ENCODE measurements at places on chromosomes 12 and 14.

GRCh38 chr12:49079793-49080192 lies 10.0 kb upstream of the RHEBL1 start:
- no peak for DNase-seq

DNA sequence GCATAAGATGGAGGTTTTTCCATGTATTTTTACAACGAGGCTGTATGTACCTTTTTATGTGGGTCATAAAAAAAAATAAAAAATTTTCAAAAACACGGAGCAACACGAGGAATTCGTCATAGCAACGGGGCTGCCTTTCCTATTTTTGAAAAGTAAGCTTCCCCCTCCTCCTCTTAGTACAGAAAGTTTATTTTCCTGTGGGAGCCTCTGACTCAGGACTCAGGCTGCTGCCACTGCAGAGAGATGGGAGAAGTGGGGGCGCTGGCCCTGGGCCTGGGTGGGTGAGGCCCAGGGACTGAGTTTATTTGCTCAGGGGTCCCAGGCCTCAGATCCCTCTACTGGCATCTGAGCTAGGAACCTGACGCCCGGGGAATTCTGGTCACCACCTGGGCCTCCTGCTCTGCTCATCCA lies 10.2 kb upstream of the CMKLR1 start:
- peak; percentile 68 for DNase-seq

- no peak for DNase-seq
Observed at GRCh38 chr12:22538311-22538710, 6.0 kb downstream of the C2CD5 start.

GRCh38 chr12:63206494-63206893 lies 55.5 kb upstream of the AVPR1A start:
- no peak for DNase-seq

GRCh38 chr14:78530078-78530477 lies 359.9 kb downstream of the NRXN3 start:
- DNase-seq = peak; percentile 4

- no peak for DNase-seq
Observed at GRCh38 chr12:74775276-74775675, 237.6 kb downstream of the ATXN7L3B start.

DNA sequence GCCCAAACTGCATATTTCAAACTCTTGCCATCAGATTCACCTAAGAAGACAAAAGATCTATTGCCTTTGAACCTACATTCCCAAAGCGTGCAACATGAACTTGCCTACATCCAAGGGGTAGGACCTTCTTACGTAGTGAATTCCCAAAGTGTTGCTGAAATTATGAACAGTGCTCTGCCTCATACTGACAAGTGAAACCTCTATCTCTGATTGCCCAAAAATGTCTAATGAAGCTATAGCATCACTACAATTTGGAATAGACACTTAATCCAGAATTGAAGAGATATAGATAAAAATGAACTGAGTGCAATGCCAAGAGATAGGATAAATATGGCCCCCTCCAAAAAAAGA lies 31.1 kb downstream of the CLEC2D start:
- DNase-seq = no peak

DNA sequence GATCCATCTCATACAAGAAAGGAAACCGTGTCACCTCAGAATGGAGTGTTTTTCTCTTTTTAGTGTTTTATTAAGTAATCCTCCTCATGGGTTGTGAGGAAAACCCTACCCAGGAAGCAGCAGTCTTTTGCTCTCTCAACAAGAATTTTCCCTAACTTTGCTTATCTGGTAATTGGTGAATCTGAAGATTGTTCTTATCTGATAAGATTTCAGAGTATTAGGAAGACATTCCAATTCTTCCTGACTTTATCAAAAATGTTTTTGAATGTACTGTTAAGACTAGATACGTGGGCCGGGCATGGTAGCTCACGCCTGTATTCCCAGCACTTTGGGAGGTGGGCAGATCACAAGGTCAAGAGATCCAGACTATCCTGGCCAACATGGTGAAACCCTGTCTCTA lies 86.0 kb downstream of the PHLDA1 start:
- no peak for DNase-seq

GRCh38 chr12:124098101-124098757 lies 125.2 kb downstream of the ZNF664 start:
- DNase-seq = no peak

- no peak for DNase-seq
Observed at GRCh38 chr12:106953352-106954250, 2.1 kb upstream of the TMEM263 start.

- DNase-seq = no peak
Observed at GRCh38 chr12:2265461-2266167, 212.8 kb downstream of the CACNA1C start.

GRCh38 chr14:26427097-26427496 lies 170.7 kb downstream of the NOVA1 start:
- peak; percentile 23 for DNase-seq

DNA sequence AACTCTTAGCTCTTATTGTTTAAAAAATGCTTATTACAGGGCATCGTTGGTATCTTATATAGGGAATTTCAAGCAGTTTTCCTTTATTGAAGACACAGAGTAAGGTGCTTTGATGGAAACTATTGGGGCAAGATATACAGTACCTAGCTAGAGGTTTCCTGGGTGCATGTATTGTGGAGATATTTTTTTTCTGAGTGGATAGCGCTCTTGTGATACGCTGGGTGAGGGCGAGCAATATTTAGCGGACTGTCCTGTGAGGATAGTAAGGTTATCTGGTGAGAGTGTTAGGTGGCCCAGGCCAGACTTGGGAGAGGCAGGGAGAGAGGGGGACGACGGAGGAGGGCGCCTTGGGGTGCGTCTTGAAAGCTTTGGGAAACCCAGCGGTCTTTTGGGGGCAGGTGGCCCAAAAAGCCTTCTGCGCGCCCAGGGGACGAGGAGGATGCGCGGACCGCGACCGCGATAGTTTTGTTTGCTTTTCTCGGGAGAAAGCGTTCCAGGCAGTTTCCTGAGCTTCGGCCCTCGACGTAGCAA lies 596 bp upstream of the BICD1 start:
- no peak for DNase-seq

GRCh38 chr14:102499401-102500157 lies 10.0 kb downstream of the ANKRD9 start:
- DNase-seq = no peak

All from muscle of back (tissue), 13 donors.